ENCODE measurements at places on chromosomes 1 and 21.

DNA sequence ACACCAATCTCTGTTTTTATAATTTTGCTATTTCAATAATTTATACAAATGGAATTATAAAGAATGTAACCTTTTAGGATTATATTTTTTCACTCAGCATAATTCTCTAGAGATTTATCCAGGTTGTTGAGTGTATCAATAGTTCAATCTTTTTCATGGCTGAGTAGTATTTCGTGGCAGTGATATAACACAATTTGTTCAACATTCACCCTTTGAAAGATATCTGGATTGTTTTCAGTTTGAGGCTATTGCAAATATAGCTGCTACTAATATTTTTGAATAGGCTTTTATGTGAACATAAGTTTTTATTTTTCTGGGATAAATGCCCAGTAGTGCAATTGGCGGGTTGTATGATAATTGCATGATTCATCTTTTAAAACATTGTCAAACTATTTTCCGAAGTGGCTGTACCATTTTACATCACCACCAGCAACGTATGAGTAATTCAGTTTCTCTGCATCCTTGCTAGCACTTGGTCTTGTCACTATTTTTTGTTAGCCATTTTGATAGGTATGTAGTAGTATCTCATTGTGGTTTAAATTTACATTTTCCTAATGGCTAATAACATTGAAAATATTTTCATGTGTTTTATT, 55.6 kb upstream of the ABCD3 start:
- no peak for DNase-seq

DNA sequence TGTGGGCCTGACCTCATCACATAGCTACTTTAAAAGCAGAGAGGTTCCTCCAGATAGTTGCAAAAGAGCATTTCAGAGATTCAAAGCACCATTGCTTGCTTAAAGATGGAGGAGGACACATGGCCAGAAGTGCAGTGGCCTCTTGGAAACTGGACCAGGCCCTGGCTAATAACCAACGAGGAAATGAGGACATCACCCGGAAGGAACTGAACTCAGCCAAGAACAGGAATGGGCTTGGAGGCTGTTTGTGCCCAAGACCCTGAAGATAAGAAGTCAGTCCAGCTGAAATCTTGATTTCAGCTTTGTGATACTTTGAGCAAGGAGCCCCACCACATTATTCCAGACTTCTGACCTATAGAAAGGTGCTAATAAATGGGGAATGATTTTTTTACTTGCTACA, 437.0 kb downstream of the PTPRC start:
- no peak for DNase-seq

GRCh38 chr1:94143809-94144176, 22.8 kb upstream of the ABCA4 start:
- DNase-seq = no peak

- DNase-seq = no peak
Measured at GRCh38 chr1:25683731-25684130, 67.1 kb downstream of the MAN1C1 start.

GRCh38 chr1:200971955-200972711, 51.4 kb downstream of the KIF21B start:
- DNase-seq = peak; percentile 30

GRCh38 chr1:233261695-233262094, 33.8 kb downstream of the PCNX2 start:
- no peak for DNase-seq

GRCh38 chr1:866095-866494, 57.6 kb upstream of the SAMD11 start:
- no peak for DNase-seq

- no peak for DNase-seq
Measured at GRCh38 chr1:13869172-13869797, 169.3 kb downstream of the PRDM2 start.

GRCh38 chr1:125119024-125119441, 3934.3 kb downstream of the SRGAP2C start:
- DNase-seq = no peak

GRCh38 chr1:83694449-83694848, 304.5 kb downstream of the TTLL7 start:
- DNase-seq = peak; percentile 36

- no peak for DNase-seq
Measured at GRCh38 chr1:88134983-88135921, 548.8 kb upstream of the PKN2 start.

DNA sequence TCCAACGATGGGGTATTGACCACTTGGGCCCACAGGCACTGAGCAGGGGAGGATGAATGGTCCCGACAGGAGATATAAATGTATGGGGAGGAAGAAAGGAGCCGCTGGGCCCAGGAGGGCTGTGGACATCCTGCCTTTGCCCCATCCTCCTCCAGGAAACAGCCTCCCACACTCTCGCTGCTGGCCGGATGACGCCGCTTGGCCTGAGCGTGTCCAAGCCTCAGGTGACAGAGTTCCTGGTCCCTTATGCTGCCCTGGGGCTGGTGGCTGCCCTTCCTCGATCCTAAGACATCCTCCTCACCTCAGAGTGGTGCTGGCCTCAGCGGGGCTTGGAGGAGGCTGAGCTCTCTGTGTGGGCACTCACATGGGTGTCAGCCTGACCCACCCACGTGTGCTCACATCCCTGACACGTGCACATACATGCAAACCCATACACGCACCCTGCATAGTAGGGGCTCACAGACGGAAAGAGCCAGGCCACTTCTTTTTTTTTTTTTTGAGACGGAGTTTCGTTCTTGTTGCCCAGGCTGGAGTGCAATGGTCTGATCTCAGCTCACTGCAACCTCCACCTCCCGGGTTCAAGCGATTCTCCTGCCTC, 5.9 kb upstream of the SERINC2 start:
- no peak for DNase-seq

GRCh38 chr21:33544451-33545195, 1.8 kb downstream of the SON start:
- DNase-seq = no peak

DNA sequence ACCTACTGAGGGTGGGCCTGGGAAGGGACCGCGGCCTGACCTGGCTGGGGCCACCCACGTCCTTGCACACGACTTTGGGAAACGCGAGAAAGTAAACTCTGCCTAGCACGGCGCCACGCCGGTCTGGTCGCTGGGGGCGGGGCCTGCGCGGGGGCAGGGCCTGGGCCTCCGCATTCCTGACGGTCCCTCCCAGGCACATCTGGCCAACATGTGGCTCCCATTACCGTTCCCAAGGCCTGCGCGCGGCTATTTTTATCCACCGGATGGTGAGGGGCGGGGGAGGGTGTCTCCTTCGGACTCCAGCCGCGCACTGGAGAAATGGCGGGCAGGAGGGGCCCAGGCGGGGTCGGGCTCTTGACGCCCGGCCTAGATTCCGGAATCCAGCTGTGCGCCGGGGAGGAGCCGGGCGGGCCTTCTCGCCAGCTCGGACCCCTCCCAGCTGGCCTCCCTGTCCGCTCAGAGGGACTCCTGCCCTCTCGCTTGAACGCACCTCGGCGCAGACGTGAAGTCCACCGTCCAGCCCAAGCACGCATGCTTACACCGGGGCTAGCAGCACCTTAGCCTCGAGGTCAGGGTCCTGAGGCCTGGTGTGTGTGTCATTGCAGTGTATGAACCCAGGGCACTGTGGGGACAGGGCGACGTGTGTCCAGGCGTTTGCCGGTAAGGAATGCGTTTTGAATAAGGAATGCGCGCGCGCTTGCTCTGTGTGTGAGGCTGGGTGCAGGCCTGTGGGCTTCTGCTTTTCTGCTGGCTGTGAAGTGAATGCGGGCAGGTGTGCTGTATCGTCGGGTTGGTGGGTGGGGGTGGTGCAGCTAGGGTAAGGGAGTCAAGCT, 2.1 kb downstream of the EVA1B start:
- DNase-seq = no peak

GRCh38 chr1:9320520-9321479, 28.1 kb downstream of the SPSB1 start:
- no peak for DNase-seq

GRCh38 chr1:64097859-64098258, 105.6 kb upstream of the UBE2U start:
- DNase-seq = no peak

DNA sequence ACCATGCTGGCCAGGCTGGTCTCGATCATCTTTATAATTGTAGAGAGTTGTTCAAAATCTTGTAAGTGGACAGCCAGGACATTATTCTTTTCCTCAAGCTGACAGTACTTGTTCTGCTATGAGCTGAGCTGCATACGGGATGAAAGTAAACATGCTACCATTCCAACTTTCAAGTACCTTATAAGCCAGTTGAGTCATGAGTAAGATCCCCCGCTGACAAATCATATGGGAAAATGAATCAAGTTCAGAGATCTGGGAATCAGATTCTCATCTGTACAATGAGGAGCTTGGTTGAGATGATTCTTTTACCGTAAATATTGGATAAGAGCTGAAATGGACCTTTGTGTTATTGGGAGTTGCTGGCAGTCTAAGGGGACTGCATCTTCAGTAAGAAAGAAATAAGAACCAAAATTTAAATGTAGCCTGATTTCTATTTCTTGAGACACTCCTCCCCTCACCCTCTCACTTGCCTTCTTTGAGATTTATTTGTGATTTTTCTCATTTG, 62.7 kb downstream of the CENPF start:
- DNase-seq = no peak

GRCh38 chr1:41368366-41368765, 7.1 kb downstream of the FOXO6 start:
- DNase-seq = no peak

GRCh38 chr1:2785631-2786328, 15.7 kb downstream of the TTC34 start:
- no peak for DNase-seq

GRCh38 chr1:83761167-83762038, 237.5 kb downstream of the TTLL7 start:
- peak; percentile 37 for DNase-seq

- no peak for DNase-seq
Measured at GRCh38 chr1:210445931-210446330, 117.2 kb downstream of the HHAT start.

GRCh38 chr1:196380316-196380715, 227.9 kb downstream of the KCNT2 start:
- peak; percentile 6 for DNase-seq

GRCh38 chr1:40309374-40310128, 7.5 kb downstream of the COL9A2 start:
- no peak for DNase-seq

GRCh38 chr1:204819495-204819894, 51.2 kb upstream of the NFASC start:
- DNase-seq = no peak

GRCh38 chr1:93565496-93566206, 116.0 kb downstream of the BCAR3 start:
- DNase-seq = no peak

- no peak for DNase-seq
Measured at GRCh38 chr21:29431178-29431577, 132.5 kb downstream of the BACH1 start.

GRCh38 chr1:169427081-169427641, at the start of gene CCDC181:
Gene CCDC181, minus strand, starts transcription at chr1:169427474. Its CDS starts 2,547 bp downstream, at chr1:169424927.
- DNase-seq = no peak

GRCh38 chr1:109977657-109978378, 6.7 kb upstream of the AHCYL1 start:
- DNase-seq = no peak

GRCh38 chr1:39003794-39004193, 12.7 kb downstream of the AKIRIN1 start:
- no peak for DNase-seq

- no peak for DNase-seq
Measured at GRCh38 chr1:39255222-39255621, 50.7 kb downstream of the MACF1 start.

DNA sequence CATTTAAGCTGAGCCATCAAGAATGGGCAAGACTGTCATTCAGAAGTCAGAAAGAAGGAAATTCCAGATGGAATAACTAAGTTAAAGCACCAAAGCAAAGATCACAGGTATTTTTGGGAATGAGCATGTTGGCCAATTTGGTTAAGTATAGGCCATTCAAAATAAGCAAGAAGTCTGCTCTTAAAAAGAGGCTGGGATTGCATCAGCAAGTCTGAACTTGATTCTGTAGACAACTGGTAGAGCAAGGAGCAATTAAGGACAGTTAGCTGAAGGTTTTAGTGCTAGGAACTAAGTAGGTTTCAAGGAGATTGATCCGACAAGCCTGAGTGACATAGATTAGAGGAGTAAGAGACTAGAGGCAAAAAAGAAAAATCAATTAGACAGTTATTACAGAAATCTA, 8.4 kb downstream of the ANKRD45 start:
- DNase-seq = no peak

DNA sequence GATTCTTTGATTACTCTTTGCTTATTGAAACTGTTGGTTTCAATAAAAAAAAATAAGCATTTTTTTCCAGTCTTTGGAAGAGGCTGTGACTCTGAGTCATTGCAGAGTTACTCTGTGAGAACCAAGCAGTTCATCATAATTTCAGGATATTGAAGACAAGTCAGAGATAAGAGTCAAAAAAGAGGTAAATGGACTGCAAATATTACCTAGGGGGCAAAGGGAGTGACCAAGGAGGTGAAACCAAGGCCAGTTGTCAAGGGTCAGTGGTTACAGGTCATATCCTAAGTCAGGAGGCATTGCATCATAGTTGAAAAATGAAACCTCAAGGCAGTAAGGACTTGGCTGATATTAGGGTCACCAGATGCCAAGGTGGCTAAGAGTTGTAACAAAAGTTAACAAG, 597.1 kb upstream of the USP24 start:
- DNase-seq = no peak

GRCh38 chr1:7893529-7894180, 40.8 kb upstream of the UTS2 start:
- no peak for DNase-seq

DNA sequence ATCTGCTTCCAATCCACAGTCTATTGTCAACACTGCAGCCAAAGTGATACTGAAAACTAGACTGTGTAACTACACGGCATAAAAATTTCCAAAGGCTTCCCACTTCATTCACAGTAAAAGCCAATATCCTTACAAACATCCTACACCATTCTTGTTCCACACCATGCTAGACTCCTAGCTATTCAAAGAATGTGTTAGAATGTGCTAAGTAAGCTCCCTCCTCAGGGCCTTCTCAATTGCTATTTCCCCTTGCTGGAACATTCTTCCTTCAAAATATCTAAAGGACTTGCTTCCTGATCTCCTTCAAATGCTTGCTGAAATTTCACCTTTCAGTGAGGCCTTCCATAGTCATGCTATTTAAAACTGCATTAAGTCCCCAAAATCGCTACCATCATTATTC, 228.1 kb downstream of the AKT3 start:
- DNase-seq = no peak
